ENCODE measurements at places on chromosomes 12 and 14.

- no peak for DNase-seq
Measured at GRCh38 chr12:105235281-105235731, 668 bp downstream of the APPL2 start.

DNA sequence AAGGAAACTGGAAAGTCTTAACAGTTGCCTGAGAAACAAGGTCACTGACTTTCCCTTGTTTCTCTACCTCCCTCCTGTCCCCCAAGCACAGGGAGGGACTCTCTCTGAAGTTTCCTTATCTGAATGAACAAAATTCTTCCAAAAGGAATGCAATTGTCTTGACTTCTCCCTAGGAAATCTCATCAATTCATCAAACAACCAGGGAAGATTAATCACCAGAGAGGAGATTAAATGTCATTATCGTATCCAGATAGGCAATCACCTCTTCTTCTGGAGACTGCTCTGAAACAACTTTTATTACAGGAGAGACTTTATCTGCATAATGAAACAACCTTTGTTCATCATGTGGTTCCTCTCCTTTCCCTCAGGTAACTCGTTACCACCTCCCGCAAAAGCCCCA lies 431.4 kb downstream of the SLC16A7 start:
- no peak for DNase-seq

DNA sequence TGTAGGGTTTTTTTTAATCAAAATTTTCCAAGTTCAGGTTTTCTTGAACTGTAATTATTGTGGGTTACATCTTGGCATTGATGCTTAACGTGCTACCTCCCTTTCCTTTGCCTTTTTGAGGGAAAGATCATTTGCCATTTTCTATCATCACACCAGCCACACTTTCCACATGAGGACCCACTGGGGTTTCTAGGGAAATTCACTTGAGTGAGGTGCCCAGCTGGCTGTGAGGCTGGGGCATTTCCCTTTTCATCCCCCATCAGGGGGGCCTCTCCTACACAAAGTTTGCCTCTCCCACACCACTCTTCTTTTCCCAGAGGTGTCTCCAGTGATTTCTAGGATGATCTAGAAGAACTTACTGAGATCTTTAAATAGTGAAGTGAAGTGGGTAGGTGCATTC lies 335.7 kb downstream of the BMP4 start:
- no peak for DNase-seq

DNA sequence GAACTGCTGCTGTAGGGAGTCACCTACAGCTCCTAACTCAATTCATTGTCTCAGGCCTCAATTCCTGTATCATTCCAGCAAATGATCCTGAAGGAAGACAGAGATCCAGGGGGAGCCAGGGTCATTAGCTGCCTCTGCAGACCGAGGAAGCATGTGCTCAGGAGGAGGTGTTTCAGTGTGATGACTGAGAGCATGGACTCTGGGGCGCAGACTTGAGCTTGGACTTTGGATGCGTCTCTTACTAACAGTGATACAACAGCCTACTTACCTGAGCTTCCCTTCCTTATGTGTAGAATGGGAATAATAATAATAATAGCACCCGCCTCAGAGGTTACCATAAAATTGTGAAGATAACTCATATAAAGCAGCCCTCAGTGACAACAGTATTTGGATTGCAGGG lies 92.0 kb upstream of the USP44 start:
- no peak for DNase-seq

DNA sequence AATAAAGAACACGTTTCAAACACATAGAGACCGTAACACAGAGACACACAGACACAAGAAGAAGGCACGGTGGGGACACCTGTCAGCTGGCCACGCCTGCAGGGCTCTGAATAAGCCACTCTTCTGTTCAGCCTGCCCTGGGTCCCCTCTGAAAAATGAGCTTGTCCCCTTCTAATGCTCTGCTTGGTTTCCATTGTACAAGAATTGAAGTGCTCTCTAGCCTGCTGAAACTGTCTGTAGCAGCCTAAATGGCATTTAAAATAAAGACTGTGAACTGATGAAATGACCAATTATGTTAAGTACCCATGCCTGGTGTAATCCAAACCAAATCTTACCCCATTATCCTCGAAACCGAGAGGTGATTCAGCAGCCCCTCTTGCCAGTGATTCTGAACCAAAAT lies 139.8 kb downstream of the FOXN3 start:
- DNase-seq, result no peak

GRCh38 chr12:93358821-93359220 lies 18.9 kb upstream of the NUDT4 start:
- DNase-seq, result no peak

DNA sequence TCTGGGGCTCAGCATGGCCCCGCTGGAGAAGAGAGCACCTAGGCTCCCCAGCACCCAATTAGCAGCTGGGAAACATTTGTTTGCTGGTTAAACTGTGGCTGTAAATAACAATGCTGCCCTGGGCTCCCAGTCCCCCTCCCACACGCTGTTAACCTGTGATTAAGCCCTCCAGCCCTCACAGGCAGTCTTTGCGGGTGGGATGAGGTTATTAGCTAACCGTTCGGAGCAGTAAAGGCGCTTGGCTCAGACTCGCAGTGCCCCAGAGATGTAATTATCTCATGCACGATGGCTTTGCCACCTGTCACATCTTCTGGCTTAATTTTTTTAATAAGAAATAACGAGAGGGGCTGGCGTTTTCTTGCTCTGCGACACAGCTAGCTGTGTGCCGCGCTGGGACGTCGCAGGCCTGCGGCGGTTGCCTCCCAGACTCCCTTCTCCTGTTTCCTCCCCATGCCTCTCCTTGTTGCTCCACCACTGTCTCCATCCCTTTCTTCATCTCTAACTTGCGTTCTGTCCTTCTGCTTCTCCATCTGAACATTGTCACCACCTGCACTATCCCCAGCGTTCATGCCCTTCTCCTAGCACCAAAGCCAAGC lies 239.2 kb upstream of the FKBP4 start:
- DNase-seq, result no peak

GRCh38 chr12:31322801-31323207 lies 3.1 kb downstream of the SINHCAF start:
- DNase-seq, result no peak

- DNase-seq, result no peak
Measured at GRCh38 chr12:132475304-132476037, 14.5 kb upstream of the FBRSL1 start.

GRCh38 chr12:77767335-77767734 lies 63.4 kb upstream of the NAV3 start:
- no peak for DNase-seq

- DNase-seq, result no peak
Measured at GRCh38 chr12:112932485-112933128, 5.7 kb upstream of the OAS3 start.

GRCh38 chr12:110109037-110109836 lies 14.9 kb upstream of the IFT81 start:
- peak; percentile 81 for DNase-seq

GRCh38 chr12:3326850-3327780 lies 163.9 kb upstream of the PRMT8 start:
- no peak for DNase-seq

DNA sequence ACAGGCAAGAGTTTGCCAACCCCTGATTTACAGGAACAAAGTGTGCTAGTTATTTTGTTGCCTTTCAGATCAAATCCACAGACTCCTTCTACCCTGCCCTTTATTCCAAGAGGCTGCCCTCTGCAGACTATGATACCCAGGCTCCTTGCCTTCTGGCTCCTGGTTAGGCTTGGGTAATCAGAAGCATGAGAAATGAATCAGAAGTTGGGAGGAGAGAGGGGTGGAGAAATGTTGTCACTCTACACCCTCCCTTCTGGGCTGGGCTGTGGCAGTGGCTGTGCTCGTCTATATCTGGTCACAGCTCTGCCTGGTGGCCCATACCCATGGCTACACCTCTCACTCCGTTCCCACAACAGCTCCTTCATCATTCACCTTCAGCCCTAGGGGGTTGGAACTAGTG lies 204.6 kb upstream of the PLXNC1 start:
- DNase-seq, result no peak

DNA sequence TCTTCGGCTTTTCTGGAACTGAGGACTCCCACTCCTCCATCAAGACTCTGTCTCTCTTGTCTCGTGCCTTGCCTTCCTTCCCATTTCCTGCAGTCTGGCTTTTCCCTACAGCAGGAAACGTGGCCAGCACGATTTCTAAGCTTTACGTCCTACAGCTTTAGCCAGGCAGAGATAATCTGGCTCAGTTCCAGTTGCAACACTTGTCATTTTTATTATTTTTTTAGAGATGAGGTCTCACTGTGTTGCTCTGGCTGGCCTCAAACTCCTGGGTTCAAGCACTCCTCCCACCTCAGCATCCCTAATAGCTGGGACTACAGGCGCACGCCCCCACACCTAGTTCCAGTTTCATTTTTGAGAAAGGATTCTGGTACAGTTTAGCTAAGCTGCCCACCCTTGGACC lies 19.9 kb downstream of the CALM1 start:
- no peak for DNase-seq

GRCh38 chr12:55997535-55997859 lies 421 bp downstream of the SUOX start:
- DNase-seq, result no peak
